Parietal lobe (tissue), 2 donors: ENCODE measurements at places on chromosomes 2 and 18. TPM values are rescaled to one million over a fixed set of nuclear protein-coding genes. Genes with fewer than 3 reads are reported as not detected.

The EXOC6B gene
- 105 TPM for total RNA-seq

The KYNU gene
- under 0.01 TPM for total RNA-seq

The ACTG2 gene
- total RNA-seq = not detected

The NEU2 gene
- total RNA-seq = not detected

The ANKRD36C gene
- 589 TPM for total RNA-seq

The CNGA3 gene
- 6.3 TPM for total RNA-seq

The SERPINB12 gene
- not detected for total RNA-seq

The HOXD13 gene
- total RNA-seq = not detected

The MC4R gene
- 1.3 TPM for total RNA-seq

The BMP10 gene
- total RNA-seq = not detected

The NEB gene
- 2.5 TPM for total RNA-seq

The SKA1 gene
- 1.9 TPM for total RNA-seq

The ENOSF1 gene
- total RNA-seq = 5.9 TPM
